ENCODE measurements at places on chromosomes 7 and 10. TPM values are rescaled to one million over a fixed set of nuclear protein-coding genes. Genes with fewer than 3 reads are reported as not detected.

GRCh38 chr7:120695848-120696247, 162.1 kb downstream of the TSPAN12 start:
- DNase-seq: no peak

GRCh38 chr7:101208794-101209193, 8.0 kb upstream of the MOGAT3 start:
- DNase-seq: no peak

DNA sequence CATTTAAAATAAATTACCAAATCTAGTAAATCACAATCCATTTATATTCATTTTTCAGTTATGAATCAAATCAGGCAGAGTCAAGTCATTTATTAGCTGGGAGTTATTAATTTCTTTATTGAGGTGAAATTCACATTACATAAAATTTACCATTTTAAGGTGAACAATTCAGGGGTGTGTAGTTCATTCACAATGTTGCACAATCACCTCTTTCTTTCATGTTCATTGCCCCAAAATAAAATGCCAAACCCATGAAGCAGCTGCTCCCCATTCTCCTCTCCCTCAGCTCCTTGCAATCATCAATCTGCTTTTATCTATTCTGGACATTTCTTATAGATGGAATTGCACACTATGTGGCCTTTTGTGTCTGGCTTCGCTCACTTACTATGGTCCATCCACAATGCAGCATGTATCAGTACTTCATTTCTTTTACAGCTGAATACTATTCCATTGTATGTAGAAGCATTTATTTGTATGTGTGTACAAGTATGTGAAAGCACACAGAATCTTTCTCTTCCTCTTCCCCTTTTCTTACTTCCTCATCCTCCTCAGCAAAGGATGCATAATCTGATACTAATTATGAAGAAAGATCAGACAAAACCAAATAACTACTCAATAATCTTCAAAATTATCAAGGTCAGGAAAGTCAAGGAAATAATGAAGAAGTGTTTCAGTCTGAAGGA, 60.6 kb downstream of the LMBR1 start:
- no peak for DNase-seq

Gene LAMTOR4
- 177 TPM for polyA plus RNA-seq

GRCh38 chr10:59623133-59624121, 86.2 kb downstream of the SLC16A9 start:
- no peak for DNase-seq

DNA sequence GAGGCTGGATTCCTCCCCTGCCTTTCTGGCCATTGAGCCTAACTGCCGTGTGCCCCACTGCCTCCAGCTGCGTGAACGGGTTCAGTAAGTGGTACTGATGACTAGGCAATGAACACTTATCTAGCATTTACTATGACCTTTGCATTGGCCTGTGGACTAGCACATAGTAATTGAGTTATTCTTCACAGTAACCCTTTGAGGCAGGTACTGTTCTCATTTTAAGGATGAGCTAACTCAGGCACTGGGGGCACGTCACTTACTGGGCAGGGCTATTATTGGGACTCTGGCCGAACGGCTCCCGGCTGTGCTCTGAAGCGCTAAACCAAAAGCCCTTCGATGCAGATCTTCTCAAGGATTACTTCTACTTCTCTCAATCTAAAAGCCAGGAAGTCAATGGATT, 38.3 kb downstream of the WIPF3 start:
- DNase-seq: no peak

DNA sequence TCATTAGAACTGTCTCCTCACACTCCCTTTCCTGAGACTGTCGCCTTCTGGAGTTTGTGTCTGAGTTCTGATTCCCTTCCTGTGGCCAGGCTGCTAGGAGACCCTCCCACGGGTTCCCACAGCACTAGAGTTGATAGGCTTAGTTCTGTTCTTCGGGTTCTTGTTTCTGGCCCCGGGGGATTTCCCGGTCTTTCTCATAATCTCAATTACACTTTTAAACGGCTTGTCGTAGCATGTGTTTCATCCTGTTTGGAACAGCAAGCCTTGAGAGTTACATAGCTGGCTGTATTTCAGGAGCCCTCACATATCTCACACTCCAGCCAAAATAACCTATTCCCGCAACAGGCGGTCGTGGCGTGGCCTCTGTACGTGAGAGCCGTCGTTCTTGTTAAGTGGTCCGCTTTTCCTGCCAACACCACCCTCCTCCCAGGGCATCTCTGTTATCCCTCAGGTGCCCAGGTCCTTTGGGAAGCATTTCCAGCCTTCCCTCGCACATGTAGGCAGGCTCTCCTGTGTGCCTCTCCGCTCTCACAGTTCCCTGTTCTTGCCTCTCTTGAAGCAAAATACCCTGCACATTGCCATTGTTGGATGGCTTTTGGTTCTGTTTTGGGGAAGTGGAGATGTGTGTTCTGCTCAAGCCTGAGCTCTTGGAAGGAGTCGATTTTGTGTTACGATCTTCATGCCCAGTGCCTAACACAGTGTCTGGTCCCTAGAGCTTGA, 46.0 kb downstream of the CDC123 start:
- DNase-seq: no peak

Measured in A549 (cell line).